Pancreas (tissue), 10 donors: ENCODE measurements at places on chromosomes 5 and 9. TPM values are rescaled to one million over a fixed set of nuclear protein-coding genes. Genes with fewer than 3 reads are reported as not detected.

CSNK1A1 gene
- total RNA-seq = 95.2 TPM

PRDM9 gene
- total RNA-seq = not detected

ST6GALNAC4 gene
- 38.2 TPM for total RNA-seq

- no peak for DNase-seq
Observed at GRCh38 chr9:130830231-130830760, 4.8 kb upstream of the ABL1 start.

DNA sequence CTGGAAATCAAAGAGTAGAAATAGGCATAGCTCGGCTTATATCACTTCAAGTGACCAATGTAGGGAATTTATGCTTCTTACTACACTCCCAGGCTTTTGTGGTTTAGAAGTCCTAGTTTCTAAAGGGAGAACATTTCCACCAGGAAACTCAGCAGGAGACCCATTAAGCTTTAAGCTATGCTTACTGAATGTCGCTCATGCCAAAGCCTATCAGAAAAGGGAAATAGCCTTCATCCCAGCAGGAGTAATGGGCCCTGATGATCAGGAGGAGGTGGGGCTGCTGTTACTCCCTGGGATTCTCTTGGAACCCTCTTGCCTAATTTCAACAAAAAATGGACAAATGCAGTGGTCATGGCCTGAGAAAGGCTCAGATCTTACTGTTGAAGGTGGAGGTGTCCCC, 54.5 kb upstream of the SEMA6A start:
- no peak for DNase-seq

GFPT2 gene
- total RNA-seq = 6.4 TPM

DNA sequence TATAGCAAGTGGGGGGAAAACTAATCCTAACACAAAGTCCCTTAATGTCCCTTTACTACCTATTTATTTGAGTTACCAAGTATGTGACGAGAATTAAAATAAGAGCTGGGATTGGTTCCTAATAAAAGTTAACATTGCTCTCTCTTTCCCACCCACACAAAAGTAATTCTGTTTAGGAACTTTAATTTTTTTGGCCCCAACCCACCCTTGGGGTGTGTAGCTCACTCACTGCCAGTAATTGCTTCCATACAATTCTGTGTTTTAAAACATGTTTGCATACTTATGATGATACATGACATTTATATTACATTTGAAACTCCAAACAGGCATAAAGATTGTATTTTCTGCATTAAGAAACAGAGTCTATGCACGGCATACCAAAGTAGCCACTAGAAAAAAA, 106.5 kb downstream of the BNC2 start:
- no peak for DNase-seq

DNA sequence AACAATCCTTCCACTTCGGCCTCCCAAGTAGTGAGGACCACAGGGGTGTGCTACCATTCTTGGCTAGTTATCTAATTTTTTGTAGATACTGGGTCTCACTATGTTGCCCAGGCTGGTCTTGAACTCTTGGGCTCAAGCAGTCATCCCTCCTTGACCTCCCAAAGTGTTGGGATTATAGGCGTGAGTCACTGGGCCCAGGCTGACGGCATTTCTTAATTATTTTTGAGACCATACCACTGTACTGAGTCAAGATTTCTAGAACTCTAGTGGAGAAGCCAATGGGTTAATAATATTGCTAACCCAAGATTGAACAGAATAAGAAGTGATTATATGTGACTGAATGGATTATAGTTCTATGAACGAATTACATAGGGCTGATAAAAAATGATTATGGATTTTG, 66.7 kb downstream of the TARS1 start:
- DNase-seq = no peak
